ENCODE measurements at places on chromosomes 2 and 18.

GRCh38 chr2:198127627-198128026 lies 323.2 kb downstream of the PLCL1 start:
- DNase-seq, result peak; percentile 38

DNA sequence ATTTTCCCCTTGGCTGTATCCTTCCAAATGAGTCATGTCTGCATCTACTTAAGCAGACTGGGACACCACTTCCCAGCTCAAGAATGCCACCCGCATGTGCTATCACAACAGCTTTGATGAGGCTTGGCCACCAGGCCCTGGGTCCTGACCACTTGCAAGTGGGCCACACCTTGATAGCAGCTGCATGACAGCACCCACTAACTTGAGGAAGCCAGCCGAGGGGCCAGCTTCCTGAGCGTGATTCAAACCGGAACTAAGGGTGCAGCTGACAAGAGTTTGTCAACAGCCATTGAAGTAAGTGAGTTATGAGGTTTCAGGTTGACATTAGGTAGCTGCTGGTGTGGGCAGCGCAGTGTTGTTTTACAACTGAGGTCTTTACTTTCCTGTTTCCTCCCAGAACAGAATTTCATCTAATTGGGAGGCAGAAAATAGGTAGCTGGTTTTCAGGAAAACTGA lies 54.4 kb downstream of the EPHA4 start:
- DNase-seq, result peak; percentile 40

DNA sequence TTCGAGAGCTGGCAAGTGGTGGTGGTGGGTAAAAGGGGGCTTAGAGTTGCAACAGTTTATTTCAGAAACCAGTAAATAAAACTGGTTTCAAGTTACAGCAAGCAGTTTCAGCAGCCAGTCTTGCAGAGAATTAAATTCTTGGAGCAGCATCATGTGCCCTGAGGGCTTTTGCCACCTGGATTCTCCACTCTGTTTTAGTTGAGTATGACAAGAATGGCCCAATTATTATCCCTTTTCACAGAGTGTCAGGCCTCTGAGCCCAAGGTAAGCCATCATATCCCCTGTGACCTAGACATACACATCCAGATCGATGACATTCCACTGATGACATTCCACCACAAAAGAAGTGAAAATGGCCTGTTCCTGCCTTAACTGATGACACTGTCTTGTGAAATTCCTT lies 72.8 kb upstream of the FANCL start:
- no peak for DNase-seq

DNA sequence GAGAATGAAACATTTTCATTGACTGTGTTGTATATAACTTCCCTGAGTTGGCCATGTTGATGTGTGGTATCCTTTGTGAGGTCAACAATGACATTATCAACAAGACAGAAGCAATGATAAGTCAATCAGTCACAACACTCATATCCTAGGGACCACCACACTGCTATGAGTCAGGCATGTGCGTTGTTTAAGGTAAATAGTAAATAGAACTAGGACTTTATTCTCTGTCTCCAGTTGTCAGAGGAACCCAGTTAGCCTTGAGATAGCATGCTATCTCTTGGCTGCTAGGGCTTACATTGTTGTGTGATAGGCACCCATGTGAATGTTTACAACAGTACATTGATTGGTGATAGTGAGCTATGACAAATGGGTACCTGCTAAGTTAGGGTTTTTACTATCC lies 37.3 kb downstream of the GPD2 start:
- DNase-seq, result no peak

GRCh38 chr2:183078163-183078463 lies 434 bp upstream of the DUSP19 start:
- no peak for DNase-seq

GRCh38 chr2:207513551-207514257 lies 16.1 kb upstream of the CREB1 start:
- no peak for DNase-seq

GRCh38 chr2:157466764-157467163 lies 22.9 kb upstream of the CYTIP start:
- peak; percentile 33 for DNase-seq

GRCh38 chr2:163345795-163346573 lies 389.8 kb downstream of the FIGN start:
- no peak for DNase-seq

GRCh38 chr2:240685771-240686371 lies 3.2 kb upstream of the AQP12B start:
- DNase-seq, result no peak

DNA sequence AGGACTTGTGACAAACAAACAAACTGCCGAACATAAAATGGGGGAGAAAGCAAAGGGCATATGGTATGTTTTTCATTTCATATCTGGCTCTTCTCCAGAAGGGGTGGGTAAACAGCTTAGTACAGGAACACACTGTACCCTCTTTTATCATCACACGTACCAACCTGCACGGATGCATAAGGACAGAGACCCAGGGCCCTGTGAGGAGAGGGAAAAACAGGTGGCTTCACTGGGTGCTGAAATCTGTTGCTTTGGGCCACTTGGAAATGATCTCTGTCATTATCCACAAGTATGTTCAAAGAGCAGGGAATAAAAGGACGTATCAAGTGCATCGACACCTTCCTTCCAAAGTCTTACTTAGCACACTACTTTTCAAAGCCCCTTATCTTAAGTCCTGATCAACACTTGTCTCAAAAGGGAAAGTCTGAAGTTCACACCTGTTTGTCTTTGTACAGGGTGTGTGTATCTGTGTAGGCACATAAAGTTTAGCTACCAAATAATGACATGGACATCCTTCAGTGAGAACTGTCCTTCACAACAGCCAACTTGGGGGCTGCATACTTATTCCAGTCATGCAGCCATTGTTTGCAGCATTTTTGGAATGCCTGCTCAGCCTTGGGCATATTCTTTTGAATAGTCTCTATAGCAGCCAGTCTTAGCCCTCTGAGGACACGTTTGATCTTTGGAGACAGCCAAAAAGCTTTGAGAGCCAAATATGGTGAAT lies 60.6 kb downstream of the IRS1 start:
- no peak for DNase-seq

GRCh38 chr18:7011142-7011541 lies 106.5 kb downstream of the LAMA1 start:
- no peak for DNase-seq

GRCh38 chr2:212354382-212354781 lies 184.2 kb downstream of the ERBB4 start:
- DNase-seq, result no peak

GRCh38 chr2:71277147-71277475 lies 50.2 kb upstream of the PAIP2B start:
- no peak for DNase-seq

- DNase-seq, result no peak
Observed at GRCh38 chr2:128233790-128234395, 84.8 kb downstream of the HS6ST1 start.

- DNase-seq, result no peak
Observed at GRCh38 chr2:170500770-170501169, 214.4 kb upstream of the SP5 start.

DNA sequence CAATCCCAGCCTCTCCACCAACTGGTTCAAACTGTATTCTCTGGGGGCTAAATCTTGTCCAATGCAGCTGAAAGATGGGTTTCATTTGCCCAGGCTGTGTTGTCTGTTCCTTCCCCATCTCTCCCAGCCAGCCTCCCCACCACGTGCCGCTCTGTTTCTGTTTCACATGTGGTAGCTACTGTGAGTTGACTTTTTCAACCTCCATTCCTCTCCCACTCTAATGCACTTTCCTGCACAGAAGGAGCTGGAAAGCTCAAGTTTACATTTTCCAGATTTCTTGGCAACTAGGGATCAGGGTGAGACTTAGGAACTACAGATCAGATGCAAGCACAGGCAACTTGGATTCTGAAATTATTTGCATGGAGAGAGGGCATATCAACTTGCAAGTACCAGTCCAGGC lies 19.0 kb upstream of the NPAS2 start:
- DNase-seq, result no peak

DNA sequence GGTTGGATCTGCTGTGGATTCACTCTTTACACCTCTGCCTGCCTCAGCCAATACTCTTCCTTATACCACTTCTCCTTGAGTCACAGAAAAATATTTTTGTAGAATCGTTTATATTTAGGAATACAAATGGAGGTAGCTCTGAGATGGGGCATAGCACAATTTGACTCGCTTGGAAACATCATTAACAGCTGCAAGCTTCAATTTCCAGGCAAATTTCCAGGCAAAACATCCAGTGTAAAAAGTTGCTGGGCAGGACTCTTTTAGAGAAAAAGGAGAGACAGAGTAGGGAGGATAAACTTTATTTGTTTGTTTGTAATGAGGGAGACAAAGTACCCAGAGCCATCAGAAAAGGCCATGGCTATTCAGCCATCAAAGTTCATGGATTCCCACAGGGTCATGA lies 74.4 kb upstream of the SOX11 start:
- DNase-seq, result no peak

DNA sequence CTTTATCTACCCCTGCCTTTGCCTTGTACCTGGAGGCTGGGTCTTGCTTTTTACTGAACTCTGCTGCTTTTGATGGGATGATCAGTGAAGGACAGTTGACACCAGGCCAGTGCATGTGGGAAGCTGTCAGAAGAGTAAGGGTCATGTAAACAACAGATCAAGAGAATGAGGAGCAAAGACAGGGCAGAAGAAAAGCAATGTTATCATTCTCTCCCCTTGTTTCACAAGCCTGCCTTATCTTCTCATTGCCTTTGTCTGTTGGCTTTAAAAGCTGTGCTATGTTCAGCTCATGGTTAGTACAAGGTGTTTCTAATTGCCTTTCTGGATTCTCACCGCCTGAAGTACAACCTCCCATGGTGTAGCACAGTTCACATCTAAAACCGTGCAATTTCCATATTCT lies 27.6 kb downstream of the LYPD1 start:
- DNase-seq, result no peak

- no peak for DNase-seq
Observed at GRCh38 chr18:61426492-61427053, 93.3 kb downstream of the CDH20 start.

DNA sequence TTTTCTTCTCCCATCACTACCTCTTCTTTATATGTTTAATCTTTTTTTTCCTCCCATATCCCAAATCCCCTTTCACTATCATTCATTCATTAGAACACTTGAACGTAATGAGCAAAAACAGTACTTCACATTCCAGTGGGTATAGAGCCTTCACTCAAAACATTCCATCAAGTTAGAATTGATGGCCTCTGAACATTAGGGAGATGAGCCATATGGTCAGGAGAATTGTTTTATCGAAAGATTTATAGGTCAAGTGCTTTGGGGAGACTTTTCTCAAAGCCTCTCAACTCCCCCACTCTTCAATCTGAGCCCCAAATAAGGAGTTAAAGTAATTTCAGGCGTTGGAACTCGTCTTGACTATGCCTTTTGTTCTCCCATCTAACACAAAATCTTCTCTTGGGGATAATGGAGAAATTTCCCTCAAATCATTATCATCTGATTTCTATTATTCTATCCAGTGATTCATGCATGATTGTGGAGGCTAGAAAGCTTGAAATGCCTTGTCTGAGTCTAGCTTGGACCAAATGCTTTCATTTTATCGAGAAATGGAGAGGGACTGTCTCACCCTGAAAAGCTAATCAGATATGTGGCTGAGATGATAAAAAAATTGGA lies 79.2 kb downstream of the KIAA2012 start:
- DNase-seq, result no peak

DNA sequence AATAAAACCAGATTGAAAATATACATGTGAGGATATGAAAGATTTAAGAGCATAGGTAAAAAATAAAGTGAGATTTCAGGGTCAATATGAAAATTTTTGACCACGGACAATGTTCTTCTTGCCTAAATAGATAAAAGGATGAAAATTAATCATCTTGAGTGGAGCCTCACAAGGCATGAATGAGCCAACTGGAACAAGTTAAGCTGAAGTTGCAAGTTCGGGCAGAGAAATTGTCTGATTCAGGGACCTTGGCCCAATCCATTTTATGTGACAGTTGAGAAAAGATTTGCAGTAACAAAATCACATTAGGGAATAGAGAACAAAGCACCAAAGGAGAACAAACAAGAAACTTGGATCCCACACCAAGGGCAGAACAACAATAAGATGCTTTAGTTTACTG lies 305.3 kb downstream of the TMX3 start:
- no peak for DNase-seq

DNA sequence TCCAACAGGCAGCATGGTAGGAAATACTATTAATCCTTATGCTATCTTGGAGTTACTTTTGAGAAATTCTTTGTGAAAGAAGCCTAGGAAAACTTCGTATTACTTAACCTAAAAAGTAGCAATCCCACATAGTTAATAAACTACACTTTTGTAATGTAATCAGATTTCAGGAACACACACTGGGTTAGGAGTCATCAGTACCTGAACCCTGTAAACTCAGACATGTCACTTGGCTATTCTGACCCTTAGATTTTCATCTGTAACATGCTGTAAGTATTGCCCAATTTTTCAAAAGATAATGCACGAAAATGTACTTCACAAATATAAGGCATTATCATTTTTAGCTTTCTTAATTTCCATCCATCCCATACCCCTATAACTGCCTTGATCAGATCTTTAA lies 39.0 kb downstream of the KIDINS220 start:
- no peak for DNase-seq

DNA sequence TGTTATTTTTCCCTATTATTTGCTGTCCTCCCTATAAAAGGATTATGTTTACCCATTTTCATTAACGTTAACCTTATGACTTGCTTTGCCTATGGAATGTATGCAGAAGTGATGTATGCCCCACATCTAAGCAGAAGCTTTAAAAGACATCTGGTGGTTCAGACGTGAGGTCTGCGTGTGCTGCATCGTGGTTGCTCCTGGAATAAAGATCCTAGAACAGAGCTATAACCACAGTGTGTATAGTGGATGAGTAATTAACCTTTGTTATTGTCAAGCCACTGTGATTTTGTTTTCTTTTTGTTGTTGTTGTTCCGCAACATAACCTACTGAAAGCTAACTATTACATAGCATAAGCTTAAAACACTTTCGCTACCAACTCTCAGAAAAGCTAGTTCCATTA lies 20.9 kb upstream of the CFAP36 start:
- DNase-seq, result no peak

DNA sequence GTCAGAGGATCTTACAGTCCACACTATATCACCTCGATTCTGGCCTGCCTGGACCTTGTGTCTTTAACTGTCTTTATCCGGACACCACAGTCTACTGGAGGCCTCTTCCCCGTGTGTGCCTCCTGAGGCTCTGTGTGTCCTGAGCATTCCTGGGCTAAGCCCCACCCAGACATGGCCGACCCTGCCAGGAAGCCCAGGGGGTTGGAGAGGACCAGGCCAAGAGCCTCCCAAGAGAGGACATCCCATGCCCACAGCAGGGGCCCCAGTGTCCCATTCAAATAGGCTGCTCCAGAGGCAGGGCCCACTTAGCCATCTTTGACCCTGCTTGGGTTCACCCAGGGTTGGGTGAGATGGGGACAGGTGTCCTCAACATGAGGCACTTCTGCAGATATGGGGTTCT lies 84.7 kb upstream of the OTOS start:
- DNase-seq, result no peak

- no peak for DNase-seq
Observed at GRCh38 chr2:236977063-236977851, 108.4 kb upstream of the COPS8 start.

DNA sequence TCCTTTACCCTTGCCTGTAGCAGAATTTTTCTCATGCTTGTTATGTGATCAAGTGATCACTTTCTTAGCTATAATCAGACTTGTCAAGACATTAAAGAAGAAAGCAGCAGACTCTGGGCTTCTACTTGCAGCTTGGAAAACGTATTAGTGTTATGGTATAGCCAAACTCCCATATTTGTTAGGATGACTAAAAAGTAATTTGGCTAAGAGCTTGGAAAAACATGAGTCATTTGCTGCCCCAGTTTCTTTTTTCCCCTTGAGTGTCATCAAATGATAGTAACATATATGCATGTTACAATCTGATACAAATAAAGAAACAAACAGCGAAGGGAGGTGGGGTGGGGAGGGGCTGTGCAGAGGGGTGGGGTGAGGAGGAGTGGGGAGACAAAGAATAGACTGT lies 155.5 kb downstream of the IKZF2 start:
- no peak for DNase-seq

All from stimulated activated CD4-positive, alpha-beta T cell treated with anti-CD3 and anti-CD28 coated beads, Interleukin-4, amount 100 ng/mL, for 4 hours (primary cell).